Fibroblast of skin of left quadriceps (primary cell): ENCODE measurements at places on chromosomes 6 and 20.
A peak's percentile ranks its signal among the peaks of the same experiment; 100 is the strongest.

- DNase-seq: no peak
Observed at GRCh38 chr20:17699931-17700351, at the start of gene BANF2. BANF2 (plus strand) TSS chr20:17699966; CDS start chr20:17725026, 25,060 bp downstream.

GRCh38 chr20:3796477-3797225 lies 541 bp downstream of the CDC25B start:
- DNase-seq: no peak

- no peak for DNase-seq
Observed at GRCh38 chr6:2684103-2684749, 66.5 kb downstream of the MYLK4 start.

DNA sequence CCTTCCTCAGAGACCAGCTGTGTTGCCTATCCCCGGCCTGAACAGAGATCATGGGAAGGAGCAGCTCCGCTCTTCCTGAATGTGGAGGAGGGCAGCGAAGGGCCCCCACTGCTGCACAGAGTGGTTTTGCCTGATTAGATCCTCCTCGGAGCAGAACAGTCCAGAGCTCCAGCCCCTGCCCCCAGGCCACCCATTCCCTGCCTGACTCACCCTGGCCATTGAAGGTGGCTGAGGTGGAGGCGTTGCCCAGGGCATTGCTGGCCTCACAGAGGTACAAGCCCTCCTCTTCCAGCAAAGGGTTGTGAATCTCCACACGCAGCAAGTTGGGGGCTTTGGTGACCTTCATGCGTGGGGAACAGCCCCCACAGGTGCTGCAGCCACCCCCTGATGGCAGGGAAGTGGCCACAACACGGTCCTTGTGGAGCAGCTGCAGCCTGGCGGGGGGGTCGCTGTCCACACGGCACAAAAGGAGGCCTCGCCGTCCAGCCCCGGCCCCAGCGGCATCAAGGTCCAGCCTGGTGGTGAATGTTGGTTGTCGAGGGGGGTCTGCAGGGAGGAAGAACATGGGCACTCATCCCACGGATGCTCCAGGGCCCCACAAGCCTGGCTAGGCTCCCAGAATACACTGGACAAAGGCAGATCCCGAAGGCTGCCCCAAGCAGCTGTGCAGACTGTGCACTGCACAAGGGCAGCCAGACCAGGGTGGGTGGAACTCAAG lies 14.7 kb downstream of the SIGLEC1 start:
- no peak for DNase-seq

GRCh38 chr20:57126481-57127092 lies 139.9 kb downstream of the BMP7 start:
- no peak for DNase-seq

DNA sequence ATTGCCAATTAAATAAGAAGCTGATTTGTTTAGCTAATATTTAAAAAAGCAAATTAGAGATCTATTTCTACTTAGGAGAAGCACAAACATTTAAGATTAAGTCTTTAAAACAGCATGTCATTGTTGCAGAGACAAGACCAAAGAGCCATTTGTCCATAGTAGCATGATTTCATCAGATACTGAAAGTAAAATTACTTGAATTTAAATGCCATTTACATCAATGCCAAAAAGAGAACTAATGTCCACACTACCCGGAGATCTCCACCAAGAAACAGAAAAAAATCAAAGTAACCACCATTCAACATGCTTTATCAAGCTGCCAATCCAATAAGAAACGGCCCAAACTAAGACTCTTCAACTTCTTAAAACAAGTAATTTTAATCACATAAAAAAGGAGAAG lies 15.7 kb downstream of the AURKA start:
- no peak for DNase-seq

DNA sequence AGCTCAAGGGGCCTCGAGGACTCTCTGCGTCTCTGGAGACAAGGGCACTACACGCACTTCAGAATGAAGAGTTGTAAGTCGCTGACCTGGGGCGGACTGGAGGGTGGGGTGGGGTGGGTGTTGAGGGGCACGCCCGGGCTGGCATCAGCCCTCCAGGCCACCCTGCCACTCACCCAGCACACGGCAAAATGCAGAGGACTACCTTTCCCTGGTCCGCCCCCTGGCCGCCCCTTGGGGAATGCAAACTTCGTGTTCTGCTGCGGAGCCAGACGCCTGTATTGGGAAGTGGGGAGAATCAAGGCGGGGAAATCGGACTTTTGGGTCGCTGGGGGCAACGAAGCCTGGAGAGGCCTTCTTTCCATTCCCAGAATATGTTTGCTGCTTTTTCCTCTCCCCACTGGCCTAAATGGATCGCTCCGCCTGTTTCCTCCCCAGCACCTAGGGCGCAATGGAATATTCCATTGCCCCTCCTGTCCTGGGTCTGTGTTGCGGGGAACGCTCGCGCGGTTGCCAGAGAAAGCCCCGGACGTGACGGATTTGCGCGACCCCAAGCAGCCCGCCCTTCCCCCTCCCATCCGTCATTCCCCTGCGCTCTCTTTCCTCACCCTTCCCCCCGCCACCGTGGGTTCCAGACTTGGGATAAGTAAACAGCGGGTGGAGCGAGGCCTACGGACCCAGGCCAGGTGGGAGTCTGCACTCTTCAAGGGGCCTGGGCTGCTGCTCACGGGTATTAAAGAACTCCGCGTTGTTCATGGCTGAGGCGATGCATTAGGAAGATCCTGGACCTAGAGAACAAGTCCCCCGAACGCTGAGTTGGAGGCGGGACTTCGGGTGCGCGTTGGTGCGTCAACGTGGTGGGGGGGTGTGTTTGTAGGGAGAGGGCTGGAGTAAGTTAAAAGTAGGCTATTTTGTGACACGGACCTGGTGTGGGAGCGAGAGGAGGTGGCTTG lies at the start of gene PPT2:
PPT2 (plus strand) TSS at position 578 of the 950 bp plus-strand sequence. CDS start 454 bp downstream, outside the sequence.
- peak; percentile 88 for DNase-seq

DNA sequence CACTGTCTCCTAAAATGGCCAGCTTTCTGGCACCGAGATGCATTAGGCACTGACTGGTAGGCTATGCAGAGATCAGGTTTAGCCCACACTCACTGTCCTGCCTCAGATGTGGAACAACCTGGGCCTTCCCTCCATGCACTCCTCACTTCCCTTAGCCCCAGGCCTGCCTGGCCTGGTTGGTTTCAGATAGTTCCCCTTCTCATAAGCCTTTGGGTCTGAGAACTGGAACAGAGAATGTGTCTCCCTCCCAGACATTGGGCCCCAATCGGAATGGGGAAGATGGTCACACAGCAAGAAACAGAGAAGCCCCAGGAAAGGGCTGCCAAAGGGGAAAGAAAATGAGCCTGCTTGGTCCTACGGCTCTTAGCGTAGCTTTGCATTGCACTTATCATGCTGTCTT lies 762.1 kb upstream of the CHD6 start:
- no peak for DNase-seq

- no peak for DNase-seq
Observed at GRCh38 chr6:17869010-17869752, 118.3 kb downstream of the KIF13A start.

GRCh38 chr6:16789329-16790038 lies 28.2 kb upstream of the ATXN1 start:
- no peak for DNase-seq

- peak; percentile 10 for DNase-seq
Observed at GRCh38 chr6:75493400-75494064, at the start of gene FILIP1. FILIP1 (minus strand) TSS chr6:75493800; CDS start chr6:75414972, 78,828 bp downstream.

GRCh38 chr6:148359228-148359627 lies 16.6 kb downstream of the SASH1 start:
- DNase-seq: no peak

- no peak for DNase-seq
Observed at GRCh38 chr20:10671919-10672623, 1.7 kb downstream of the JAG1 start.

- DNase-seq: no peak
Observed at GRCh38 chr6:145809785-145810184, 4.8 kb downstream of the FBXO30 start.

DNA sequence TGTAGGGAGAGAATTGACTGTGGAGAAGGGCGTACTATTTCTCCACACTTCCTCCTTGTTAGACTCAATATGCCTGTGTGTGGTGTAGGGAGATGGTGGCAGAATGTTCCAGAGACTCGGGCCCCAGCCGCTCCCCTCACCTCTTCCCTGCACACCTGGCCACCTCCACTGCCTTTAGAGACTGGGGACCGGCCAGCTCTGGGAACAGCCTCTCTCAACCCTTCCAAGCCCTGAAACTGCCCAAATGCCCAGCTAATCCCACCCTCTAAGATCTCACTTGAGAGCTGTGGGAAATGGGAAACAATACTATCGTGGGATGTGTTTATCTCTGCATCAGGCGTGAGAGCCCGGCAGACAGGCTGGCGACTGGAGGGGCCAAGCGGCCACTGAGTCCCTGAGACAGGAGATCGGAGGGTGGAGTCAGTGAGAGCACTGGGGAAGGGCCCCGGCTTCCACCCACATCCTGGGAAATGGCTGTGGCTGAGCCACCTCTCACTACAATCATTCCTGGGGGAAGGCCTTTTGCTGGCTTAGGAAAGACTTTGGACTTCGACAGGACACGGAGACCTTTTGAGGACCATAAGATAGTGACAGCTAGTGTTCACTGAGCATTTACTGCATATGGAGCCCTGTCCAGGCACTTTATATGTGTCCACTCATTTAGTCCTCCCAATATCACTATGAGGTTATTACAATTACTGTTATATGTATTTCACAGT lies 31.0 kb upstream of the MRPS18A start:
- no peak for DNase-seq

DNA sequence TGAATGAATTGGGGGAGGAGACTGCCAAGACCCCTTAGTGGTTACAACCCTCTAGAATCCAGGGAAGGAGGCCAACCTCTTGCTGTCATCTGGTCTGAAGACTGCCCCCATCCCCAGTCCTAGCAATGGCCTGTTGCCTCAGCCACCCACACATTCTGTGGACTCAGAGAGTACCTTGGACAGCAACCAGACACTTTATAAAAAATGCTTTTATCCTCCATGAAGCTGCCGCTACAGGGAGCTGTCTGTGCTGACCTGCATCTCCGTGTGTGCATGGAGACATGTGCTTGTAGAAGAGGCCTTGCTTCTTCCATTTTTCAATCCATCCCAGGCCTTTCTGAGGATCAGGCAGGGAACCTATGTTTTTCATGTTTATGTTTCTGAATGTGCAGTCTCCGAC lies 15.2 kb downstream of the CDH22 start:
- DNase-seq: peak; percentile 20

- DNase-seq: no peak
Observed at GRCh38 chr20:23195636-23196035, 109.5 kb upstream of the CD93 start.

DNA sequence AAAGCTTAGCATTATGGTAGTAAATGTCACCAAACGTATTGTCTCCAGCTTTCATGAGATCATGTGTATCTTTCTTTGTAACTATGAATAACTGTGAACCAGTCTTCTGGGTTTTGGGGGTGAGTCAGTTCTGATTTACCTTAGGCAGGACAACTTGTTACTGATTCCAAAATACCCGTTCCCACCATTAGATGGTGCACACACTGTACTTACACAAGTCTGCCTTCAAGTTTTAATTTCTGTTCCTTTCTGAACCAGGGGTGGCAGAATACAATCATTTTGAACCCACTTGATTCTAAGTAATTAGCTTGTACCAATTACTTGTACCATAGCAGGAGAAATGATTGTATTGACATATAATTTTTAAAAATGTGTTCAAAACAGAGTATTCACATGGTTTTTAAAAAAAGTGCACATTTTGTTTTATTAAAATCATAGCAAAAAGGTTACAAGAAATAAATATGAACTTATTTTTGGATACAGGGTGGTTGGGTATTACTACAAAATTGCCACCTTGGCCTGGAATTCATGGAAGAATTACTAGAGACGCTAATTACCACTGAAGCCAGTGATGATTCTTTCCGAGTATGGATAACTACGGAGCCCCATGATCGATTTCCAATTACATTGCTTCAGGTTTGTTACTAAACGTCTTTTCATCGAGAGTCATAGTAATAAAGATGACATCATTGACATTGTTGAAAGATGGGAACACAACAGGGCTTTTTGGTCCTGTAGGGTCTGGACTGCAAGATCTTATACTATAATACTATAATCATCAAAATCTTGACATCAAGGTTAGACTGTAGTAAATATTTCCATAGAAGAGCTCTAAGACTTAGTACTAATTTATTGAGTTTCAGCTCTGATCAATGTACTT lies 75.2 kb upstream of the GLP1R start:
- peak; percentile 18 for DNase-seq

DNA sequence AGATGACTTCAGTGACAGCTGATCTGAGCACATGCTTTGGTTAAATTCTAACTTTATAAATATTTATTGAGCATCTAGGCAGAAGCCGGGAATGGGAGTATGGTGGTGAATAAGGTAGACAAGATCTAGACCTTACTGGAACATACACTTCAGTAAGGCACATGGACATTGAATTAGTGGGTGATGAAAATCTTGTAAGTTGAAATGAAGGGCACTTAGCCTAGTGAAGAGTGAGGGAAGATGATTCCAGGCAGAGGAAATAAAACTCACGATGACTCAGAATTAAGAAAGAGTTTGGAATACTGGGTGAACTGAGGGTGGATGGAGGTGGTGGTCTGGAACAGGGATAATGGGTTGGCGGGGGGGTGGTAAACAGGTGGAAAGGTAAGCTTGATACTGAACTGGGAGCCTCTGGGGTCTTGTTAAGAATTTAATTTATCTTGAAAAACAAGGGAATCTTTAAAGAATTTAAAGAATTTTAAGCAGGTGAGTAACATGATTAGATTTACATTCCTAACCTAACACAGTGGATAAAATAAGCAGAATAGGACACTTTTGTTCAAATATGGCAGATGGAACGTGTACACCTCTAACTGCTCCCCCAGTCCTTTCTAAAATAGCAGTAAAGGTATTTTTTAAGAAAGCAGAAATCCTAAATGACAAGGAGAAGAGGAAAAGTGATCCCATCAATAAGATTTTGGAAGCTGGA lies 75.2 kb upstream of the ARHGAP18 start:
- DNase-seq: peak; percentile 20

DNA sequence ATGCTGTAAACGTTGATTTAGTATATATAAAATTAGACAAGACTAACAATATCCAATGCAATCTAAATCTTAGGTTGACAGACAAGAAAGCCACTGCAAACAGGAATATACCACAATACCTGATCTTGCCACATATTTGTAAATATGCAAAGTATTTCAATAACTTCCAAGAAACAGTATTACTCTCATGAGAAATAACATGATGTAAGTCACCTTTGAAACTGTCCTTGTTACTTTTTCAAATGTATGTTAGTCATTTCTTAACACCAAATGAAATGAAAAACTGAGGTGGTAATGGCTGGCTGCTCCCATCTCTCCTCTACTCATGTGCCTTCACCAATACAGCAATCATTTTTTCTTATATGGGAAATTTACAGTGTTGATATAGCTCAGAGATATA lies 118.7 kb downstream of the ATG5 start:
- DNase-seq: no peak

GRCh38 chr6:19417713-19418112 lies 419.5 kb upstream of the ID4 start:
- DNase-seq: no peak

DNA sequence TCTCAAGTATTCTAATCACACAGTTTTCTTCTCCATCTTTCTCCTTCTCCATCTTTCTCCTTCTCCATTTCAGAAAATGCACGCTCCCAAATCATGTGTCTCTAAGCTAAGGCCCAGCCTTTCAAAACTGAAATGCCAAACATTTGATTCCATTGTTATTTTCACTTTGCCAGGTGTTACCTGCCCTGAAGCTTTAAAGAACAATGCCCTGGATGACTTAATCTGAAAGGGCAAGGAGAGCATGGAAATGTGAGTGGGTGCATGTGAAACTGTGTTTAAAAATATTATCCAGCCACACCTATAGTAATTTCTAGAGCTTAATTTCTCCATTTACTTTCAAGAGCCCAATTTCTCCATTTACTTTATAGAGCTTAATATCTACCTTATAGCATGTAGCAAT lies 42.4 kb upstream of the GCLC start:
- DNase-seq: no peak
